ENCODE measurements at places on chromosomes 4 and X.

DNA sequence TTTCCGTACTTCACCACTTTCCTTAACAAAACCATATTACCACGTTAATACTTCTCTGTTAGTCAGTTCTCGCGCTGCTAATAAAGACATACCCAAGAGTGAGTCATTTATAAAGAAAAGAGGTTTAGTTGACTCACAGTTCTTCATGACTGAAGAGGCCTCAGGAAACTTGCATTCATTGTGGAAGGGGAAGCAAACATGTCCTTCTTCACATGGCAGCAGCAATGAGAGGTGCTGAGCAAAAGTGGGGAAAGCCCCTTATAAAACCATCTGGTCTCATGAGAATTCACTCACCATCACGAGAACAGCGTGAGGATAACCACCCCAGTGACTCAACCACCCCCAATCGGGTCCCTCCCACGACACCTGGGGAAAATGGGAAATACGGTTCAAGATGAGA, 289.8 kb upstream of the CLNK start:
- no peak for DNase-seq

DNA sequence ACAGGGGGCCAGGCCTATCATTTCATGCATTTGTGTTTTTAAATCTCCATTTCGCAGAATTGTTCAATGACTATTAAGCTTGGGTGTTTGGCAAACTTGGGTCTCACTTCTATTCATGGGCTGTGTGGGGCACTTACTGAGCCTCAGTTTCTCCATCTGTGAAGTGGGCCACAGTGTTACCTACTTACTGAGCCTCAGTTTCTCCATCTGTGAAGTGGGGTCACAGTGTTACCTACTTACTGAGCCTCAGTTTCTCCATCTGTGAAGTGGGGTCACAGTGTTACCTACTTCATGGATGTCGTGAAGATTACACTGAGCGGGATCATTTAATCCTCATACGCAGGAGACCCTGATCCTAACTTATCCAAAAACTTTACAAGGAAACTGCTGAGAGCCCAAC, 115.1 kb upstream of the STX18 start:
- DNase-seq = no peak

- no peak for DNase-seq
Measured at GRCh38 chrX:17768997-17769396, 31.7 kb downstream of the SCML1 start.

- no peak for DNase-seq
Measured at GRCh38 chr4:89026542-89026941, 30.4 kb downstream of the FAM13A start.

DNA sequence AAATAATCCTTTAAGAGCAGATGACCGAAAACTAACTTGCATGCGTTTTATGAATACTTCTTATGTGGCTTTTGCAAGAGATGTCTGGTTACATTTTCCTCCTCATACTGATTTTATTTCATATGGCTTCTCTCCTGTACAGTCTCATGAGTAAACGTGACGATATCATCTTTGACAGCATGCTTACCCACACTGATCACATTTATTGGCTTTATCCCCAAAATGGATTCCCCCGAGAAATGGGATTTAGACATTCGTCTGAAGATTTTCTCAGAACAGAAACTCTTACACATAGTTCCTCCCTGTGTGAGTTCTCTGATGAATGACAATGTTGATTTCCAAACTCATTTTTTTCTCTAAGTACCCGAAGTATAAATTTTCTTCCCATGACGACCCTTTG, 939.7 kb upstream of the LCORL start:
- no peak for DNase-seq

DNA sequence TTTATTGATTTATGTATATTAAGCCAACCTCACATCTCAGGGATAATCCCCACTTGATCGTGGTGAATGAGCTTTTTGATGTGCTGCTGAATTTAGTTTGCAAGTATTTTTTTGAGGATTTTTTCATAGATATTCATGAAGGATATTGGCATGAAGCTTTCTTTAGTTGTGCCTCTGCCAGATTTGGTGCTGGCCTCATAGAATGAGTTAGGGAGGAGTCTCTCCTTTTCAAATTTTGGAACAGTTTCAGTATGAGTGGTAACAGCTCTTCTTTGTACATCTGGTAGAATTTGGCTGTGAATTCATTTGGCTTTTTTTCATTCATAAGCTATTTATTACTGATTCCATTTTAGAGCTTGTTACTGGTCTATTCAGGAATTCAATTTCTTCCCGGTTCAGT, 197.2 kb upstream of the NDST4 start:
- DNase-seq = no peak

DNA sequence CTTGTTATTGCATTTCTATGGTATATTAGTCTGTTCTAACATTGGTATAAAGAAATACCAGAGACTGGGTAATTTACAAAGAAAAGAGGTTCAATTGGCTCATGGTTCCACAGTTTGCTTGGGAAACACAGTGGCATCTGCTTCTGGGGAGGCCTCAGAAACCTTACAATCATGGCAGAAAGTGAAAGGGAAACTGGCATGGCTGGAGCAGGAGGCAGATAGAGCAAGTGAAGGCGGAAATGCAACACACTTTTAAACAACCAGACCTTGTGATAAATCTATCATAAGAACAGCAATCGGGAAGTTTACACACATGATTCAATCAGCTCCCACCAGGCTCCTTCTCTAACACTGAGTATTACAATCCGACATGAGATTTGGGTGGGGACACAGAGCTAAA, 346.6 kb upstream of the GNPDA2 start:
- DNase-seq = no peak

DNA sequence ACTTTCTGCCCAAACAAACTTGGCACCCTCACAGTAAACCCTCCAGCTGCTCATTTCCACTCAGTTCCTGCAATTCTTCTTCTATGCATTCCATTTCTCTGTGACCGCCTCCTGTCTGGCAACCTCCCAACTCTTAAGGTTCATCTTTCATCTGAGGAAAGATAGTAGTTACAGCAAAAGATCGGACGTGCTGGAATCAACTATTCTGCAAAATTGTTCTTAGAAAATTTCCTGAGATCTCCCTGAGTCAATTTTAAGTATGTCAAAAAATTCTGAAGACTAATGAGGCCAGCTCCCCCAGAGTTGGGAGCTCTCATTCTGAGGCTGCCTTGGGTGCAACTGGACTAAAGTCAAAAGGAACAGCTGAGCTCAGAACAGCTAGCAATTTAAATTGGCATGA, 1026.0 kb downstream of the ADGRL3 start:
- no peak for DNase-seq

GRCh38 chr4:113785781-113786180, 24.2 kb upstream of the CAMK2D start:
- DNase-seq = no peak
